ENCODE measurements at places on chromosomes 12 and 14.

GRCh38 chr12:7241404-7242005 is 52.0 kb downstream of the PEX5 start:
- peak; percentile 43 for DNase-seq

DNA sequence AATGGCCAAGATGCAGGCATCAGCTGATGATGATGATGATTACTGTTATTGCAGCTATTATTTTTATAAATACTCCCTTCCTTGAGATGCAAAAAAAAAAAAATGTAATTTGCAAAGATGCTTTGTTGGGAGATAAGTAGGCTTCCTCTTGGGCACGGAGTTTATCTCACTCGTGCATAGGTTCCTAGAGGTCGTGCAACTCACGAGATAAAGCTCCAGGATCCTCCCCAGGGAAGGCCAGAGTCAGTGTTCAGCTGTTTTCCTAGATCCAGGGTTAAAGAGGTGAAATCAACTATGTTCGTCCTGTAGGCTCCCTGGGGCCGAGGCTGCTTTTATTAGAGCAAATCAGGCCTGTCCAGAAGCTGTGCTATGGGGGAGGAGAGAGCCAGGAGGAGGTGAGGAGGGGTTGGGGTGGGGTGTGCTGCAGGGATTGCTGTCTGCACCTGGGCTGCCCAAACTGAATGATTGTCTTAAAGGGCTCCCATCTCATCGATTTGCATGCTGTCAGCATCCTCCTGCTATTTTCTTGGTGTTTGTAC is 270.3 kb downstream of the NRXN3 start:
- no peak for DNase-seq

DNA sequence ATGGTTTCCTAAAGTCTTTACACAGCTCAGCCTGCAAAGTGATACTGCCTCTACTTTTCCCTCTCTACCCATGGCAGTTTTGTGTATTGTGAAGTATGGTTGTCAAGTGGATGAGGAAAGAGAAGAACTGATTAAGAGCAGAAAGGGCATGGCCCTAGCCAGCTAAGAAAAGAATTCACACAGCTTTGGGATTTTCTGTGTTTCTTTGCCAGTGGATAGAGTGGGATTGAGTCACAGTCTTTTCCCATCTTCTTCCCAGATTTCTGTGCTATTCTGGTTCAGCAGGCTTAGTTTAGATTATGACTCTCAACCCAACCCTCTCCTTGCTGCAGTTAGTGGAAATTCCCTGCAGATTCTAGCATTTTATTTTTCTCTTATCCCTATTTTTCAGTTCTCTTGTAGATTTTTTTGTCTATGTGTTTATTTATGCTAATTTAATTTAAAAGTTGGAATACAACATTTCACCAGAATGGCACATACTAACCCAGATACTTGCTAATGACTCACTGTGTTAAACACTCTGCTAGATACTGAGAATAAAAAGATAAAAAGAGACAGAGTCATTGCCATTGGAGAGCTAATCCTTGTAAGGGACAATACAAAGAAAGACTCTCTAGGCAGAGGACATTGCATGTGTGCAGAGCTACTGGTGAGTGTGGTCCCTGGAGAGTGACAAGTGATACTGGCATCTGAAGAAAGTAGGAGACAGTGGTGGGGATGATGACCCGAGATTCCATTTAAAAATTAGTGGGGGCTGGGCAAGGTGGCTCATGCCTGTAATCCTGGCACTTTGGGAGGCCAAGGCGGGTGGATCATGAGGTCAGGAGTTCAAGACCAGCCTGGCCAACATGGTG is 106.3 kb downstream of the ST8SIA1 start:
- no peak for DNase-seq

DNA sequence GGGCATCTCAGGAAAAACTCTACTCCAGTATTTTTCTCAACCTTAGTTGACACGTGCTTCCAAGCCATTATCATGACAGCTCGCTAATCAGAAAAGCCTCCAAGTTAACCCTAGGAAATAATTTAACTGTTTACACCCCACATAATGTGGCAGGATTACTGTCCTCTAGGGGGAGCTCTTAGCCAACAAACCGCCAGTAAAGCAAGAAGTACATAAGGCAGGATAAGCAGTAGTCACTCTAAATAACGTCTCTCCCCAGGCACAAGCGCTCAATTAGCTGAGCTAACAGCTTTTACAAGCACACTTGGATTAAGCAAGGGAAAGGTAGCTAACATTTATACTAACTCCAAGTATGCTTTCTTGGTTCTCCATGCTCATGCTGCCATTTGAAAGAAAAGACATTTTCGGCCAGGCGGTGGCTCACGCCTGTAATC is 22.8 kb downstream of the APOBEC1 start:
- no peak for DNase-seq

- no peak for DNase-seq
Observed at GRCh38 chr12:64757771-64758170, 1.4 kb downstream of the GNS start.

- no peak for DNase-seq
Observed at GRCh38 chr12:130614530-130614905, 101.6 kb downstream of the RIMBP2 start.

Measured in RCC 7860 (cell line).